ENCODE measurements at places on chromosomes 4 and X.

DNA sequence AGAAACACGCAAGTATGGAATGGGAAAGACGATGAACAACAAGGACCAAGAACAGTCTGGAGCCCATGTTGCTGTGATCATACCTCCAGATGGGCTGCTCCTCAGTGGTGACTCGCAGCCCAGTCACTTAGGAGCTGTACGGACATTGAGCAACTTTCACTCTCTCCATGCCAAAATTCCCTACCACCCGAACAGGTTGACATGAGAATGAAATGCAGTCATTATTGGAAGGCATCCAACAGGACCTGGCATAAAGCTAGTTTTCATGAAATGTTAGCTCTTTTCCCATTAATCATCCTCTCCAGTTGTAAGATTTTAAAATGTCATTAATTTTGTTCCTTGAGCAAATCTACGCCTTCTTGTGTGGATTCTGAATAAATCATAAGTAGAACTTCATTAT lies 82.7 kb upstream of the GPM6B start:
- no peak for DNase-seq

GRCh38 chr4:7295197-7295910 lies 103.0 kb downstream of the SORCS2 start:
- DNase-seq: peak; percentile 63

- no peak for DNase-seq
These were observed 588.8 kb downstream of the ANKRD50 start for GRCh38 chr4:124123721-124124120.

DNA sequence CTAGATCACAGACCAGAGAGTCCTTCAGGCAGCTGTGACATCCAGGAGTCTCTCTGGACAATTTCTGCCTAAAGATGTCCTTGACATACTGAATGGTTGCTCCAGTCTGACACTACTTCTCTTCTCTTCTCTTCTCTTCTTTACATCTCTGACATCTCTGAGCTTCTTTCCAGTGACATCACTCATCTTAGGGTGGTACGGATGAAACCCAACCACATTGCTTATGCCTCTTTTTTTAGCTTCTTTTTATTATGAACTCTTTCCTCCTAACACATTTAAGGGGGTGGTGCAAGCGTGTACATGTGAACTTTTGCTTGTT lies 39.4 kb upstream of the IRF2 start:
- no peak for DNase-seq

DNA sequence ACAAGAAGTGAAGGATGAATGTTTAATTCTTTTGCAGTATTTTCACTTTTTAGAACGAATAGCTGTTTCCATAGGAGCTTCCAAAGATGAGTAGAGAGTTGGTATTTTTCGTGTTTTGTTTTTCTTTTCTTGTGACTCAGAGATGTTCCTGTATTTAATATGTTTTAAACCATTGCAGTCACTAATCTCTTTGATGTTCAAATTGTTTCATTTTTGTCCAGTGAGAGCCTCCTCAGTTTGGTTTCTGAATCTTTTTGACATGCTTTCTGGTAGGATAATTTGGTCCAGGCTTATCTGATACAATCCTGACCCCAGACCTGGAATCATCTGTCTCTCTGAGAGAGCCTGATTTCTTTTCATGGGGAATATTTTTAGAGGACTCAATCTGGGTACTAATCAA lies 41.6 kb downstream of the BEX3 start:
- DNase-seq: no peak

DNA sequence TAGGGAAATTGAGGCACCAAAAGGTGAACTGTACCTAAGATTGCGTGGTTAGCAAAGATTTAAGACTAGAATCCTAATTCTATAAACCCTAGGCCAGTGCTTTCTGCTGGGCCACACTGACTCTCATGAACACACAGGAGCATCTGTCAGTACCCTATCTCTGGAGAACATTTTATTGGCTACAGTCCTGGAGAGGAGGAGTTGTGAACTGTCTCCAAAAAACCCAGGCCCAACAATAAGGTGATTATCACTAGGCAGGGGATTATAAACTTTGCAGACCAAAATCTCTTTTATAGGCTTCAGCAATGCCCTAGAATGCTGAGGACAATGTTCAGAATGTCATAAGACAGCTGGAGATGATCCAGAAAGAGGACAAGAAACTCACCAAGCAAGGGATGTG lies 24.1 kb downstream of the OPHN1 start:
- DNase-seq: no peak

DNA sequence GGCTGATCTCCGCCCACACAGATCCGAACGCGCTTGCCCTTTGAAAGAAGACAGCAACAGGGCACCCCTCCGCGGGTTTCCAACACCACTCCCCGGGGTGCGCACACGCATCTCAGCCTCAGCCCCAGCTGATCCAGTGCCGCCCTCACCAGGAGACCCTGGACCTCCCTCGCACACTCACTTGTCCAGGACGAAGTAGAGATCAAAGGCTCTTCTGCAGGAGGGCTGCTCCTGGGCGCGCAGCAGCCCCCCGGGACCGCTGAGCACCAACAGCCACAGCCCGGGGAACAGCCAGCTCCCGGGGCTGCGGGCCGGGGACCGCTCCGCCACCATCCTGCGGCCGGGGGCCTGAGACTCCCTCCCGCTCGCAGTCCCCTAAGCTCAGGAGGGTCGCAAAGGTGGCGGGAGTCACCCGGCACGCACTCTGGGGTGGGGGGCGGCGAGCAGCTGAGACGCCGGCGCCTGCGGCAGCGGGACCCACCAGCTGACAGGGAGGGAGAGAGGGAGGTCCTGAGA lies 743 bp downstream of the ANTXR2 start:
- peak; percentile 69 for DNase-seq

DNA sequence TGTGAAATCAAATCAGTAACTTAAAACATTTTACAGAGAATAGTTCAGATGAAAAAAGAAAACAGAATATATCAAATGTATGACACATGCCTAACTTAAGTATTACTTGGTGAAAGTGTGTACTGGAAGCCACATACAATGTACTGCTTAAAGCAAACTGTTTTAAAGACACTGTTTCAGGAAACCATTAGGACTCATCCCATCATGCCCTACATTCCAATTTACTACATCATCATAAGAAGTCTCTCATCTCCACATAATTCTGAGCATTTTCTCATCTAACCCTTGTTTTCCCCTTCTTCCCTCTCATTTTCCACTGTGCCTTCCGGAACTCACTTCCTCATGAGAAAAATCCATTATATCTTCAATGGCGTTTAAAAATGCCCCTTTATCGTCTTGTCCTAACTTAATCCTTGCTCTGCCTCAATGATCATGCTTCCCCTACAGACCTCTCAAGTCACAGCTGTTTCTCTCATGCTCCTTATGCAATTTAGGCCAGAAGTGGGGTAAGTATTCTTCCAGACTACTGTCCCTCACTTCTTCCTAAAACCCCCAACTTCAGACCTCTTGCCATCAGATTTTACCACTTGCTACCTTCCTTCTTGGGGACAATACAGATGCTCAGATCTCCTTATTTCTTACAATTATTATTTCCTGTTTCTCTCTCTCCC lies 26.8 kb upstream of the FGF5 start:
- no peak for DNase-seq

DNA sequence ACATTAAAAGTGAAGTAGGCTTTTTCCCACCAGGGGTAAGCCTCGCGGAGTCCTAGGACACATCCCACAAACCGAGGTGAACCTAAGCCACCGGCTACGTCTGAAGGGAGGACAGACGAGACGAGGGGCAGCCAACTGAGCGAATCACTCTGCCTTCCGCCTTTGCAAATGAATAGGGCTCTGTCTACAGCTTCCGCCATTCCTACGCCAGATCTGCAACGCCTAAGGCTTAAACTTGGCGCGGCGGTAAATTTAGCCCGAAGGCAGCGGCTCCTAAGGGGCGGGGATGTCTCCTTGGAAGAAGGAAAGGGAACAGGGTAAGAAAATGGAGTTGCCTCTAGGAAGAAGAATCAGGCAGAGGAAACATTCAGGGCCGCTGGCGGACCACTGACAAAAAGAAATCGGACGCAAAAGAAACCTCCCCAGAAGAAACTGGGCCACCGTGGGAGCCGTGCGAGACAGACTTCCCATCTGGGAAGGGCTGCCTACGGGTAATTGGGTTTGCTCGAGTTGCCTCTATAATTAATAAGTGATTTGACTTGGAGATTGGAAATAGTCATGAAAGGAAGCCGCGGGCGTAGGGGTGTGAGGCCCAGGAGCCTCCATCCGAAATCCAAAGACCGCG lies 90.5 kb downstream of the BCOR start:
- no peak for DNase-seq

DNA sequence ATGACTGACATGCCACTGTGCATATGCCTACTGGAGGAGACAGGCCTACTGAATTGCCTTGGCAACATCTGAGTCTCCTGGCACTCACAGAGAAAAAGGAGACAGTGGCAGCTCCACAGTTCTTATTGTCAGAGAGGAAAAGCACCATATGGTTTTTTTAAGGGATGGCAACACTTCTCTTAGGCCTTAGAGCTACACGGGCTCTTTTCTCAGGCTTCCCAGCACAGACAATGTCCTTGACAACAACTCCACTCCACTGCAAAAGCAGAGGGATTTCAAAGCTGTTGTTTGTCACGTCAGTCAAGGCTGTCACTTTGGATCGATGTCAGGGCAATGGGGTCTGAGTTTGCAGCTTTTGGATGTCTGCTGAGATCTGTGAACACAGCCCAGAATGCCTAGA lies 4.7 kb upstream of the CLCN4 start:
- no peak for DNase-seq

- no peak for DNase-seq
These were observed 90.7 kb upstream of the BRS3 start for GRCh38 chrX:136397001-136397400.

DNA sequence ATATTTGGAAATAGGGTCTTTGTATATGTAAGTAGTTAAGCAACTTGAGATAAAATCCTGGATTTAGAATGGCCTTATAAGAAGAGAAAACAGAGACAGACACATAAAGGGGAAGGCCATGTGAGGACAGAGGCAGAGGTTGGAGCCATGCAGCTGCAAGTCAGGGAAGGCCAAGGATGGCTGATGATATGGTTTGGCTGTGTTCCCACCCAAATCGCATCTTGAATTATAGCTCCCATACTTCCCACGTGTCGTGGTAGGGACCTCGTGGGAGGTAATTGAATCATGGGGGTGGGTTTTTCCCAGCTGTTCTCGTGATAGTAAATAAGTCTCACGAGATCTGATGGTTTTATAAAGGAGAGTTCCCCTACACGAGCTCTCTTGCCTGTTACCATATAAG lies 76.3 kb downstream of the STK32B start:
- DNase-seq: no peak

DNA sequence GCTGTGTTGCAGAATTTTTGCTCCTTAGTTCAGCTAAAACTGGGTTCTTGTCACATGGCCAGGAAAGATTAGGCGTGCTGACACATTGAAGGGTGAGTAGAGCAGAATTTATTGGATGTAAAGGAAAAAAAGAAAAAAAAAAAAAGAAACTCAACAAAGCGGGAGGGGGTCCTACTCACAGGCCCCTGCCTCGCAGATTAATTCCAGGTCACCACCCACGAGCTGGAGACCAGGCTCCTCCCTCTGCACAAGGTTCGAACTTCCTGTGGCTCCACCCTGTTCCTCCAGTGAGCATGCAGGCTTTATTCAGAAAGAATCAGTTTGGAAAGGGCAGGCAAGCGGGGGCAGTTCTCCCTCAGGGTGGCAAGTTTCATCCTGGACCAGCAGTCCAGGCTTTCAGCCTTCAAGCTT lies 17.1 kb downstream of the MGST2 start:
- no peak for DNase-seq

- DNase-seq: no peak
These were observed 12.0 kb downstream of the TREX2 start for GRCh38 chrX:153433781-153434285.

DNA sequence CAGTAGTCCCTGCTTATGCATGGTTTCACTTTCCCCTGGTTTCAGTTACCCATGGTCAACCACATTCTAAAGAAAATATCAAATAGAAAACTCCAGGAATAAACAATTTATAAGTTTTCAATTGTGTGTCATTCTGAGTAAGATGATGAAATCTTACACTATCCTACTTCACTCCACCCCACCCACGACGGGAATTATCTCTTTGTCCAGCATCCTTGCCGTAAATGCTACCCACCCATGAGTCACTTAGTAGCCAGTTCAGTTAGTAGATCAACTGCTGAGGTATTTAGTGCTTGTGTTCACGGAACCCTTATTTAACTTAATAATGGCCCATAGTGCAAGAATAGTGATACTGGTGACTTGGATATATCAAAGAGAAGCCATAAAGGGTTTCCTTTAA lies 91.4 kb downstream of the KLHL13 start:
- no peak for DNase-seq

DNA sequence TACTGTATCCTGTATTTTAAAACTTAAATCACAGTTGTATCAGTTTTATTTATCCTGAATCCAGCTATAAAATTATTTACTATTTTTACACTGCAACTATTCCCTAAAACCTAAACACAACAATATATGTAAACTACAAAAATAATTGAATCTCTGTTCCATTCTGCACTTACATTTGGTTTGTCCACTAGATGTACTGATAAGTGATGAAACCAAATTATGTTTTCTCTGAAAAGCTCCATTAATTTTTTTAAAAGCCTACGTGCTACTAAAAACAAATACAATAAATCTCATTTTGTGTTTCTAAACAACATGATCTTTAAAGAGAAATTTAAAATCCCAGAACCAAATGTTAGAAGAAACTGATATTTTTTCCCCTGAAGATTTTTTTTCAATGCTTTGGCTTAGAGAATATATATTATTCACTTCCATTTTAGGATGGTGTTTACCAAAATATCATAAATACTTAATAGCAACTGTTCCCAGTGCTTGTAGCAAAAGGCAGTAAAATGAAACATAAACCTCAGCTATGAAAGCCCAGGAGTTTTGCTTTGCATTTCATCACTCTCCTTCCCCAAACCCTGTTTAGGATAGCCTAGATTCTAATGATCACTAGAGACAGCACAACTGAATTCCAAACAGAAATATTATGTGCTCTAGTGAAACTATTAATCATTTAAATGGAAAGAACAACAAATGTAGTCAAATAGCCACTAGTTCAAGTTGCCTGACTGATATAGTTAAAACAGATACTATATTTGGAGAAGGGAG lies 19.7 kb downstream of the ANTXR2 start:
- DNase-seq: no peak

DNA sequence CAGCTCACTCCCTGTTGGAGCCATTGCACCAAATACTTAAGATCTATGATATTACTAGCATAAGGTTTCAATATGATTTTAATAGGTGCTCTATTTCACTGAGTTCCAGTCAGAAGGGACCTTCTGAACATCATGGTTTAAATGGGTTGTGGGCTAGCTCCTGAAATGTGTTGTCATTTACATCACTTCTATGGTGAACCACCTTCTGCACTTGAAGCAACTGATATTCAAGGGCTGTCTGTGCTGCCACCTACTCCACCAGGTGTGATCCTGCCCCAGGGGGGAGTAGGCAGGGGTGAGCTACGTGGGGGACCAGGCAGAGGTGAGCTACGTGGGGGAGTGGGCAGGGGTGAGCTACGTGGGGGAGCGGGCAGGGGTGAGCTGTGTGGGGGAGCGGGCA lies 35.2 kb downstream of the RNF175 start:
- no peak for DNase-seq

- DNase-seq: no peak
These were observed 33.9 kb downstream of the NBDY start for GRCh38 chrX:56762707-56763555.

GRCh38 chr4:183335369-183335940 lies 13.2 kb upstream of the CLDN24 start:
- no peak for DNase-seq

- no peak for DNase-seq
These were observed 824 bp downstream of the SASH3 start for GRCh38 chrX:129780441-129781105.

GRCh38 chr4:163191999-163192398 lies 25.3 kb upstream of the NAF1 start:
- no peak for DNase-seq

Data from lower lobe of right lung (tissue), 2 donors.